Sciatic nerve (tissue), 2 donors: ENCODE measurements at places on chromosomes 16 and 17. TPM values are rescaled to one million over a fixed set of nuclear protein-coding genes. Genes with fewer than 3 reads are reported as not detected.

DNA sequence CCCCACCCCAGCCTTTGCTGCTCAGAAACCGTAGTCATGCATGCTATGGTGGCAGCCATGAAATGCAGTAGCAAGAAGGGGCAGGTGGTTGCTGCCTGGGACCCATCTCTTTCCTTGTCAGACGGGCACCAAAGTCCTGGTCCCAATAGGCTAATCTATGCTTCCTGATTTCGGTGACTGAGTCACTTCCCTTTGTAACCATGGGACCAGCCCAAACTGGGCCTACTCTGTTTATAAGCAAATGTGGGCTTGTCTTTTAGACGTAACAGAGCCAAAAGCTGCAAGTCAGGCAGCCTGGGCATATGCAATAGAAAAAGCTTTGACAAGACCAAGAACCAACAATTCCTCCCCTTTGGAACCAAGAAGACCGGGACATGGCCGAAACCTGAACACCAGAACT, 99.1 kb upstream of the RBBP6 start:
- no peak for DNase-seq

GRCh38 chr17:6755281-6755680, 565 bp upstream of the XAF1 start:
- no peak for DNase-seq

Gene ZFPM1
- 3.9 TPM for total RNA-seq

Gene KRTAP16-1
- total RNA-seq, result not detected

DNA sequence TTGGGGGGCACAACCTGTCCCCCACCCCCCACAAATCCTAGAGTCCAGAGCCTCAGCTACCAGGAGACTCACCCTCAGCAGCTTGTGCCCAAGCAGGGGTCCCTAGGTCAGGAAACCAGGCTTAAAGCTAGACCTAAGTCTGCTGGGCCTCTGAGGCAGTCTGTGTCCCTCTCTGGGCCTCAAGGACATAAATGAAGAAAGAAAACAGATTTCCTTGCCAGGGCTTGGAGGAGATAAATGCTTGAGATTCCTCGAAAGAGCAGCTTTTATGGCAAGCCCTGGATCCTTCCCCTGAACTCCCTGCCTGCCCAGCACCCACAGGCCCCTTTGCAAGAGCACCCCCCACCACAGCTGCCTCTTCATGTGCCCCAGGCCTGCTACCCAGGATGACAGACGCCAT, 3.3 kb downstream of the SRCIN1 start:
- no peak for DNase-seq

Gene MFAP4
- total RNA-seq, result 115 TPM

DNA sequence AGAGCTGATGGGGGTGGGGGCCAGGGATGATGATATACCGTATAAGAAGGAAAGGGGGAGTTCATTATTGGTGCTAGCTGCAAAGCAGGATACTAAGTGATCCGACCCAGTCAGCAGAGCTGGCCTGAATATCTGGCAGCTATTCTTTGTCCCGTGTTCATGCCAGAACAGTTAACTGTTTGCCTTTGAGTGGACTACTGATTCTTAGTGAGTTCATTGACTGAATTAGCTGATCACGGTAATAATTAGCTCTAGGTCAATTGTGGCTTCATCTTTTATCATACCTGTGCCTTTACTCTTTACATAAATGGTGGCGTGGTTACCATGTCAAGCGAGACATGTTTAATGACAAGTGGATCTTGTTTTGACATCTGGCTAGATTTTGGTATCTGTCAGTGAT, 5.3 kb downstream of the KPNB1 start:
- no peak for DNase-seq

- no peak for DNase-seq
Measured at GRCh38 chr17:8360751-8361150, 15.8 kb downstream of the KRABD2 start.

- no peak for DNase-seq
Measured at GRCh38 chr17:76383546-76384221, 725 bp upstream of the SPHK1 start.

DNA sequence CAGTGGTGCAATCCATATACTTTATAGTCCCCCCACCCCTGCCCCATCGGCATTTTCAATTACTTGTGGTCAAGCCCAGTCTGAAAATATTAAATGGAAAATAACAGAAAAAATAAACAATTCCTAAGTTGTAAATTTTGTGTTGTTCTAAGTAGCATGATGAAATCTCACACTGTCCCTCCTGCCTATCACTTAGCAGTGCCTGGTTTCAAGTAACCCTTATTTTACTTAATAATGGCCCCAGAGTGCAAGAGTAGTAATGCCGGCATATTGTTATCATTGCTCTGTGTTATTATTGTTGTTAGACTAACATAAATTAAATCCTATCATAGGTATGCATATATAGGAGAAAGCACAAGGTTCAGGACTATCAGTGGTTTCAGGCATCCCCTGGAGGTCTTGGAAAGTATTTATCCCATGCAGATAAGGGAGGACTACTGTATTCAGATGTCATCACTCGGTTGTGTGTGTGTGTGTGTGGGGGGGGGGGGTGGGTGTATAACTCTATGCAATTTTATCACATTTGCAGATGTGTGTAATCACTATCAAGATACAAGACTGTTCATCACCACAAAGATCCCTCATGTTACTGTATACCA, 9.3 kb downstream of the UBE2G1 start:
- no peak for DNase-seq

DNA sequence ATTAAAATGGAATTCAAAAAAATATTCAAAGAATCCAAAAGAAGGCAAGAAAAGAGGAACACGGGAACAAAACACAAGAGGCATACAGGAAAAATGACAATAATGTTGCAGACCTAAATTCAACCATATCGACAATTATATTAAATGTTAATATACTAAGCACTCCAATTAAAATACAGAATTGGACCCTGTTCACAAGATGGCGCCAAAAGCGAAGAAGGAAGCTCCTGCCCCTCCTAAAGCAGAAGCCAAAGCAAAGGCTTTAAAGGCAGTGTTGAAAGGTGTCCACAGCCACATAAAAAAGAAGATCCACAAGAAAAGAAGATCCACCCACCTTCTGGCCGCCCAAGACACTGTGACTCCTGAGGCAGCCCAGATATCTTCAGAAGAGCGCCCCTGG, 6.3 kb upstream of the XAF1 start:
- no peak for DNase-seq

DNA sequence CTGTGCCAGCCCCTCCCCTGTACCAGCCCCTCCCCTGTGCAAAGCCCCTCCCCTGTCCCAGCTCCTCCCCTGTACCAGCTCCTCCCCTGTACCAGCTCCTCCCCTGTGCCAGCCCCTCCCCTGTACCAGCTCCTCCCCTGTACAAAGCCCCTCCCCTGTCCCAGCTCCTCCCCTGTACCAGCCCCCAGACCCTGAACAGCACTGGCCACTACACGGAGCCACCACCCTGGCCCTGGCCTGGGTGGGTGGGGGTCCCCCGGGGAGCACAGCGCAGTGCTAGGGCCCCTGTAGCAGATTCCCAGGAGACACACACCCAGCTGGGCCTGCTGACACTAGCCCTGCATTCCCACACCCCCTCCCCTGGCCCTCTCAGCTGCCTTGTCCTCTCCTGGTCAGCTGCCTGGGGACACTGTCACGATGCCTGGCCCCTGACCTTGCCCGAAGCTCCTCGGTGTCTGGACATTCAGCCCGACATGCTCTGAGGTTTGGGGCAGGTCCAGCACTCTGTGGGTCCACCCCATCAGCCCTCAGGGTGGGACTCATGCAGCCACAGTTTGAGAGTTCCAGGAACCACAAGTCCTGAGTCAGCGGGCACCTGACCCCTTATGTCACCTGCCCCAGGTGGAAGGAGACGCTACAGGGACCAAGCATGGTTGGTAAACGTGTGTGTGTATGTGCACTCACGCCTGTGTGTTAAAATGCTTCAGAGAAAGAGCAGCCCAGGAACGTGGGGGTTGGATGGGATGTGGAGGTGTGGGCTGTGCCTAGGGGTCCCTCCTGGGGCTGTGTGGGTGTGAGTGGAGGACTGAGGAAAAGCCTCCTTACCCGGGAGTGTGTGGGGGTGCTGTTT, 114.2 kb downstream of the METRNL start:
- peak; percentile 61 for DNase-seq

Gene STH
- not detected for total RNA-seq

DNA sequence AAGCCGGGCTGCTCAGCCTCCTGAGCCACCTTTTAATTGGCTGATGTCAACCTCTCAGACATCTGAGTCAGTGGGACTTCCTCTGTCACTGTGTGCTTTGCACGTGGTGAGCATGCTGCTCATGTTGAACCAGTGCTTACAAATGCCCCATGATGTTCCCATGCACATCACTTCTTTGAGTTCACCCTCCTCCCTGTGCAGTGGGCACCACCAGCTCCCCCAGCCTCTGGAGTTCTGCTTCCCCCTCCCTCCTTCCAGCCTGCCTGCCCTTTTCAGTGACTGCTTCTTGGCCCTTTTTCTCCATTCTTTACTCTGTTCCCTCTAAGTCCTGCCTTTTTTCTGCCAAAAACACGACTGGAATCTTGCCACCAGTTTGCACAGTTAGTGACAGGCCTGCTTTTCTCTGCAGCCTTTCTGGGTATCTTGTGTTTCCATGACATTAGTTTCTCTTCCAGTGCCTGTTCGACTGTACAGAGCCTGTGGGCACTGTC, 41.6 kb downstream of the USP10 start:
- DNase-seq, result no peak

GRCh38 chr17:82202981-82203380, 9.7 kb downstream of the CCDC57 start:
- DNase-seq, result no peak

DNA sequence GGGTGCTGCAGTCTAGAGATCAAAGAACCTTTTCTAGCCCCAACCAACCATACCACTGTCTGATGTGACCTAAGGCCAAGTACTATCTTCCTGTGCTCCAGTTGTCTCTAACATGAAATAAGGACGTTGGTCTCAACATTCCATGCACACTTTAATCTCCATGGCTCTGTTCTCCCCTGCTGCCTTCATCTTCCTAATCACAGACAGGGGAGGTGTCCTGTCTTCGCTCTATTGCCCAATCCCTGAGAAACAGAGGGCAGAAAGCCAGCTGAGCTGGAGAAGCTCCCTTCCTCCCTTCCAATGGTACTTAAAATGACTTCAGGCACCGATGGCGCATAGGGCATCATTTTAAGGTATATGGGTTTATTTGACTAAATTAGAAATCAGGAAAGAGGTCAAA, 148.9 kb upstream of the GNAO1 start:
- no peak for DNase-seq

Gene KRTAP2-4
- total RNA-seq, result not detected

GRCh38 chr17:63696381-63696961, 3.5 kb downstream of the LIMD2 start:
- DNase-seq, result peak; percentile 54

GRCh38 chr17:10987786-10988185, 149.9 kb upstream of the PIRT start:
- no peak for DNase-seq

- DNase-seq, result peak; percentile 71
Measured at GRCh38 chr17:8123695-8124349, at the start of gene HES7. Gene HES7 (minus strand): TSS chr17:8124106. CDS start chr17:8124084, 22 bp downstream.

DNA sequence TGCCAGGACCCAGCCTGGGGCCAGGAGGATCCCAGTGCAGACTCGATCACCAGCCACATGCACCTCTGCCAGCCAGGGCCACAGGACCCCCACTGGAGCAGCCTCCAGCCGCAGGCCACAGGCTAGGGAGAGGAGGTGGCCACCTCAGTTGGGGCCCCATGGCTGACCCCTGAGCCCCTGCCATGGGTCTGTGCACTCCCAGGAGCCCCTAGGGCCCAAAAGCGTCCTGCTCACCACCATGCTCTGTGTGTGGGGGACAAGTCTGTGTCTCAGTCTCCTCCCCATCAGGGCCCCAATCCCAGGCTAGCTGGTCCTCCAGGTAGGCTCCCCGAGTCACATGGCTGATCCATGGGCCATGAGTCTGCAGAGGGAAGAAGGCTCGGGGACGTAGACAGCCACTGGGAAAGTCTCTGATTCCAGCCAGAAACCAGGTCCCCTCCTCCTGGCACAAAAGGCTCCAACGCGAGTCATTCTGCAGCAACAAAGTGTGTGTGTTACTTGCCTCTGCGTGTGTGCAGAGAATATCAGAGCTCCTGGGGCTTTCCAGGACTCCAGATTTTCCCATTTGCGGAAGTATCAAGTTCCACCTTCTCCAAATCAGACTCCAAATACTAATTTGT, 6.1 kb upstream of the PRSS8 start:
- DNase-seq, result no peak

GRCh38 chr17:41490000-41490990, 585 bp upstream of the KRT36 start:
- DNase-seq, result no peak

- DNase-seq, result no peak
Measured at GRCh38 chr17:59311051-59311468, 20.4 kb upstream of the YPEL2 start.

- DNase-seq, result no peak
Measured at GRCh38 chr16:7548796-7549318, 216.2 kb downstream of the RBFOX1 start.

Gene CDK3
- 5.2 TPM for total RNA-seq

DNA sequence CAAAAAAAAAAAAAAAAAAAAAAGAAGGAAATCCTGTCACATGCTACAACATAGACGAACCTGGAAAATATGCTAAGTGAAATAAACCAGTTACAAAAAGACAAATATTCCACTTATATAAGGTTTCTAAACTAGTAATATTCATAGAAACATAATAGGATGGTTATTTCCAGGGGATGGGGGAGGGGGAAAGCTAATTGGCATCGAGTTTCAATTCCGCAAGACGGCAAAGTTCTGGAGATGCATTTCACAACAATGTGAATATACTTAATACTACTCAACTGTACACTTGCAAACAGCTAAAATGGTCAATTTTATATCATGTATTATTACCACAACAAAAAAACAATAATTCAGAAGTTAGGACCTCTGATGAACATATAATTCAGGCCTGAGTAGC, 37.9 kb upstream of the ABCA9 start:
- no peak for DNase-seq

Gene C1QBP
- 46.6 TPM for total RNA-seq

DNA sequence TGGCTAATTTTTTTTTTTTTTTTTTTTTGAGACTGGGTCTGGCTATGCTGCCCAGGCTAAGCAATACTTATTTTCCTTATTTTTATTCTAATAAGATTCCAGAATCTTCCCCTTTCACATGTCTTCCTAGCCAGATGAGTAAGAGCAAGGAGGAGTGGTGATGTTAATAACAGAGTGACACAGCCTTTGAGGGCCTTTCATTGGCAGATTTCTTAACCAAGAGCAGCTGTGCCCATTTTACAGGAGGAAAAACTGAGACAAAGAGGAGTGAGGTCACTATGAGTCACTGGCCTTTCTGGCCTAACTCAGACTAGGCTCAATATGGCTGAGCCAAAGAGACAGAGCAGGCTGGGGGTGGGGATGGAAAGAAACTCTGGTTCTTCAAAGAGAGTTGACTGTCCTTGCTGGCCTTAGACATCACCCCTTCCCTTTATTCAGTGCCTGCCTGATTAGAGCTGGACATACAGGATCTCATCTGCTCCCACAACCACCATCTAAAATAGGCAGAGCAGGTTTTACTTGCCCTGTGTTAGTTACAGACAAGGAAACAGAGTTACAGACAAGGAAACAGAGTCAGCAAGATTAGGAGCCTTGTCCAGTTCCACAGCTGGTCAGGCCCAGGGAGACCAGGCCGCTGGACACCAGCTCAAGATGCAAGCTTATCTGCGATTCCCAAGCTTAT, 50.0 kb upstream of the TOB1 start:
- DNase-seq, result no peak

GRCh38 chr17:59688496-59688895, 18.7 kb downstream of the PTRH2 start:
- no peak for DNase-seq

GRCh38 chr16:74991593-74992403, 6.9 kb upstream of the WDR59 start:
- DNase-seq, result no peak
